CD4-positive, alpha-beta T cell treated with Interferon alpha-2 for 1 hour (primary cell): ENCODE measurements at places on chromosomes 11 and 22.

DNA sequence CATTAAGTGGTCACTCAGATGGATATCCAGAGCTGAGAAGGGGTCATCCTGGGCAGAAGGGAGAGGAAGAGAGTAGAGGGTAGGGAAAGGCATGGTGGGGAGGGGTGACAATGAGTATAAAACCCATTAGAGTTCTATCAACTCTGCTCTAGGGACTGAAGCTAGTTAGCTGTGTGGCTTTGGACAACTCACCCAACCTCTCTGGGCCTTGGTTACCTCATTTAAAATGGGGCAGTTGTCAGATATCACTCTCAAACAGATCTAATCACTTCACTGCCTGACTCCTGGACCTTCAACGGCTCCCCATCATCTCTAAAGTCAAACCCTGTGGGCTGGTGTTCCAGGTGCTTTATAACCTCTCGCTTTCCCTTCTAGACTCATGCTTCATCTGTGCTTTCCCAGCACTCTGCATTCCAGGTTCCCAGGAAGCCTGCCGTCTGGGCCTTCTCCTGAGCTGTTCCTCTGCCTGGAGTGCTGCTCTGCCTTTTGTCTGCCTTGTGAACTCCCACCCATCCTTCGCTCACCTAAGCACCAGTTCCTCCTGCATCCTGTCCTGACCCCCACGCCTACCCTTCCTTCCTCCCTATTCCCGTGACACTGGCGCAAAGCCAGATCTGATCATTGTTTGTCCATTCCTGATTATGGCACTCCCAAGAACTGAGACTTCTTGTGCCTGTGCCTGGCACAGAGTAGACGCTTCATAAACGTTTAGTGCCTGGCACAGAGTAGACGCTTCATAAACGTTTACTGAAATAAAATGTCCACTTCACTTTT lies 22.3 kb upstream of the KCNJ11 start:
- DNase-seq, result no peak

DNA sequence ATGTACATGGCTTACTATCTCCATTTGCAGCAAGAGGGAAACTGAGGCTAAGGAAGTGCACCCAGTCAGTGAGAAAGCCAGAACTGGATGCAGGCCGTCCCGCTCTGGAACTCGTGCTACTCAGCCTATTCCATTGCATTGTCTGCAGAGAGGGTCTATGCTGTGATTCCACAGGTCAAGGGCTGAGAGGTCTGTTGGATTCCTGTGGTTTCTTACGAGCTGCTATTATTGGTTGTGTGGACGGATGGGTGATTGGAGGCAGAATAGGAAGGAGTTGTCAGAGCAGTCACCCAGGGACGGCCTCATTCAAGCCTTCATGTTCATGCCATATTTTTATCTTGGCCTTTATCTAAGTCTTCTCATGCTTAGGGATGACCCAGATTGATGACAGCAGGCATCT lies 33.4 kb downstream of the SCGB1A1 start:
- no peak for DNase-seq

DNA sequence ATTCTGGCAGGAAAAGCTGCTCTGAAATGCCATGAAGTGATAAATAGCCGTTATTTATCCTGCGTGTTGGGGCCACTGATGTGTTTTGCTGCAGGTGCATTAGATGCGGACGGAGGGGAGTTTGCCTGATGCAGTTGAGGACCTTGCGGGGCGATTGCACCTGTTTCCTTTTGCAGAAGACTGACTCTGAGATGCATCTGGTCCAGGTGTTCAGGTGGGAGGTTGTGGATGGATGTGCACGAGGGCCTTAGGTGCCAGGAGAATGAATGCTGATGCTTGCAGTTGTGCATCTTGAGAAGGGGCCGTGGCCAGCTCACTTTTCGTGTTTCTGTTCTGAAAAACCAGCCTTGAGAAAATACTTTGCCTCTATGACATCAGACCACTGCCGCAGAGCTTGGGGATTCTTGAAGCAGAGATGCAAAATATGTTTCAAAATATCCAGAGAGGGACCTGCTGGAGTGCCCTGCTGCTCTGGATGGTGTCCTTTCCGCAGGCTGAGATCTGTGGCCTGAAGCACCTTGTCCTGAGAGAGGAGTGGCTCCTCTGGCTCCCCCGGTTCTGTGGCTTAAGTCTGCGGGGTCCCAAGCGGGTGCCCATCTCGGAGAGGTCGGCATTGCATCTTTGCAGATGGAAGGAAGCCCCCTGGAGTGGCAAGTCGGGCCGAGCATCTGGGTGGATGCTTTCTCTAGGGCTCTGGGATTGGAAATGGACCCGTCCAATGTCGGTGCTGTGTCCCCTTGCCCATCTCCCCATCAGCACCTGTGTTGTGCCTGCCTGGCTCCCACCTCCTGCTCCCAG lies 1031.1 kb downstream of the TBC1D22A start:
- DNase-seq, result no peak

DNA sequence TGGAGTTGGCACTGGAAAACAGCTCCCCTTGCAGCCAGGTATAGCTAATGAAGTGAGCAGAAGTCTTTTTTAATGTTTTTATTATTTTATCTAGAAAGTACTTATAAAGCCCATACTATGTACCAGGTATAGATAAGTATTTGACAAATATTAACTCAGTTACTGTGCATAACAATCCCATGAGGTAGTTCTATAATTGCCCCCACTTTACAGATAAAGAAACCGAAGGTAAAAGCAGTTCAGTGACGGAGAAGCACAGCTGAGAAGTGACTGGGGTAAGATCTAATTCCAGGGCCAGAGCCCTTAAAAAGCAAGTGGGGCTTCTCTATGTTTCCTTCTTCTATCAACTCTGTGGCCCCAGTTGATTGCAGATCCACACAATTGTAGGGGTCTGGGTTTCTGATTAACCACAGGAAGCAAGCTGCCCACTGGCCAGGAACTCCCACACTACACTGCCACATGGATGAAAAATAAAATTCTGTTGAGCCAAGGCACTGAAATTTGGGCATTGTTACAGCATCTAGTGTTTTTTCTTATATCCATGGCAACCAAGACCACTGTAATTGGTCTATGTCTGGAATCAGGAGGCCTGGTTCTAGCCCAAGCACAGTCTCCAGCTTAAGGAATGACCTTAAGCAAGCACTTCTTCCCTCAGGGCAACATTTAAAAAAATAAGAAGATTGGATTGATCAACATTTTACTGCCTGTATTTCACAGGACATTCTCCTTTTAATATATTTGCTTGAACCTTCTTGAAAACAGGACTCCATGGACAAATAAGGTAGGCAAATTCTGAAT lies 55.3 kb upstream of the TEAD1 start:
- no peak for DNase-seq

DNA sequence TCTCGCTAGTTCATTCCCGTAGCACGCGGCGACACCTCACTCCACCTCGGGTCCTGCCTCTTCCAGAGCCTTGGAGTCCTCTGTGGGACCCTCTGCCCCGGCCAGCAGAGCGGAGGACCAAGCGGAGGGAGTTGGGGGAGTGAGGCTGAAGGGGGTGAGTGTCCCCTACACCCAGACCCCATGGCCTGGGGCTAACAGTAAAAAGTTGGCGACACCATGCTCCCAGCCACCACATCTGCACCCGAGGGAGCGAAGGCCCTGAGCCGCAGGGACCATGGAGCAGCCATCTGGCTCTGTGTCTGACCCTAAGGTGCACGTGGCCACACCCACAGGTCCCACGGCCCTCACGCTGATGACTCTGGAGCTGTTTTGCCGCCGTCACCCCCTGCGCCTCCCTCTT lies 293.8 kb downstream of the BRD1 start:
- DNase-seq, result no peak

DNA sequence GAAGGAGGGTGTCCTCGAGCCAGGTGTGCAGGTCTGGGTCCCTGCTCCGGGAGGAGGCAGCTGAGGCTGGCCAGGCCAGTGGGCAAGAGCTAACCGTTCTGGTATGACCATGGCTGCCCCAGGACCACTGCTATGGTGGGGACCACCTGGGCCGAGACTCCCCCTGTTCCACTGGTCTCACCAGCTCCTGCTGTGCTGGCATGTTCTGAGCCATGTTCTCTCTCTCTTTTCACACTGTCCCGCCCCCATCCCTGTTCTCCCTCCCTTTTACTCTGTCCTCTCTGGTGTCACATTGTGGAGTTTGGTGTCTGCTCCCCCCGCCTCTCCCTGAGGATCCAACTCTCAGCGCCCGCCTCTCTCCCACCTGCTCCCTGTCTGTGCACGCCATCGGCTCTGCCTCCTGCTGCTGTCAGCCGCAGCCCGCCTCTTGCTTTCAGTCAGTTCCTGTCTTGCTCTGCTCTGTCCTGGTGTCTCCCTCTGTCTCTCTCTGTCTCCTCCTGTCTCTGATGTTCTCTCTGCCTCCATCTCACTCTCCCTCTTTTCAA lies 66.4 kb downstream of the LRRC32 start:
- DNase-seq, result no peak
